ENCODE measurements at places on chromosomes 12 and 14. TPM values are rescaled to one million over a fixed set of nuclear protein-coding genes. Genes with fewer than 3 reads are reported as not detected.

- no peak for DNase-seq
These were observed 33.0 kb downstream of the FRMD6 start for GRCh38 chr14:51684760-51685159.

- DNase-seq = no peak
These were observed 15.1 kb downstream of the NUAK1 start for GRCh38 chr12:106123551-106124081.

DNA sequence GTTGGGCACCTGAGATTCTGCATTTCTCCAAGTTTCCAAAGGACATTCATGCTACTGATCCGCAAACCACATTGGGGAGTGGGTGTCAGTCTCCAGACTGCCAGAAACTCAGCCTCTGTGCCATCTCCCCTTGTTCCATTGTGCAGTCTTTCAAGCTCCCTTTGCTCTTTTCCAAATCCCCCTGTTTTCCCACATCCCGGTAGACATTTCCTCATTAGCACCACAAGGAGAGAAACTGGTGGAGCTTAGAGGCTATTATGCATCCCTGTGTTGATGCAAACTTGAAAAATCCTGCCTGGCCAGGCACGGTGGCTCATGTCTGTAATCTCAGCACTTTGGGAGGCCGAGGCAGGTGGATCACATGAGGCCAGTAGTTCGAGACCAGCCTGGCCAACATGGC, 10.7 kb downstream of the CCDC63 start:
- DNase-seq = no peak

- no peak for DNase-seq
These were observed 115.9 kb downstream of the NTN4 start for GRCh38 chr12:95674631-95675030.

DNA sequence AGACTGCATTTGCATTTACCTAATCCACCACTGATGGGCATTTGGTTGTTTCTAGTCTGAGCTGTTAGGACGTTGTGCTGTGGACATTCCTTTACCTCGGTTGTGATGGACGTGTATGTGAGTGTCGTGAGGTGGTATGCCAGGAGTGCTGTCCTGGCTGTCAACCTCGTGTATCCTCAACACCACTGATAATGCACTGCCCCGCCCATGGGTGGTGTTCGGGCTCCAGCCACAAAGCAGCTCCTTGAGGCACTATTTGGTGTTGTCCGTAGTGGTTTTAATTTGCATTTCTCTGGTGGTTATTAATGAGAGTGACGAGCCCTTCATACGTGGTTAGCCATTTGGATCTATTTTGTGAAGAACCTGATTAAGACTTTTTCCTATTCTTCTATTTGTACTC, 87.6 kb downstream of the PPP2R5C start:
- DNase-seq = no peak

DNA sequence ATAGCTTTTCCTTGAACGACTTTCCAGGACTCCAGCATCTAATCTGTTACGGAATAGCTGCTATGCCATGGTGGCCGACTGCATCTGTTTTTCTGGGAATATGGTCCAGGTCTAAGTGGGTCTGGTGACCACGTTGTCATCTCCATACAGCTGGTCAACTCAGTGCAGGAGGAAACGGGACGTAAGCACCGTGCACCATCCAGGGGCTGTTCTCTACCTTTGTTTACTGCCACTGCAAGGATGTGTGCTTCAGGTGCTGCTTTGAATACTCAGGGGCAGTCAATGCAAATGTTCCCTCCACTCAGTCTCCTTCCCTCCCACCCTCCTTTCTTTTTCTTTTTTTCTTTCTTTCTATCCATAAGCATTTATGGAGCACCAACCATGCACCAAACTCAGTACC, 648.2 kb downstream of the VRK1 start:
- DNase-seq = no peak

- no peak for DNase-seq
These were observed 2.3 kb downstream of the TMEM63C start for GRCh38 chr14:77183896-77184295.

DNA sequence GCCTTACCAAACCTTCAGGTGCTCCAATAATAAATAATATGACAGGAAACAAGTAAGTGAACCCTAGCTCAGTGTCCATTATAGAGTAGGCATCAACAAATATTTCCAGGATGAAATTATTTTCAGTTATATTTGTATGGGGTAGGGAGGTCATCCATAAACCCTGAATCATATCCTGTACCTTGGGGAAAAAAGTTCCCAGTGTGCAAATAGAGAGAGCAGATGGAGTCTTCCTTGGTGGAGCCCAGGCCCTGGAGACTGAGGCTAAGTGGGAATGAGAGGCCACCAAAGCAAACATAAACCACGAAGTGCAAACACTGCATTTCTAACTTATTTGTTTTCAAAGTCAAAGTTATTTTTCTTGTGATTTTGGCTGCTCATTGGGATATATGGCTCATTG, 8.5 kb upstream of the ERP27 start:
- DNase-seq = no peak

- no peak for DNase-seq
These were observed 92.9 kb downstream of the SPTSSA start for GRCh38 chr14:34368971-34369647.

DNA sequence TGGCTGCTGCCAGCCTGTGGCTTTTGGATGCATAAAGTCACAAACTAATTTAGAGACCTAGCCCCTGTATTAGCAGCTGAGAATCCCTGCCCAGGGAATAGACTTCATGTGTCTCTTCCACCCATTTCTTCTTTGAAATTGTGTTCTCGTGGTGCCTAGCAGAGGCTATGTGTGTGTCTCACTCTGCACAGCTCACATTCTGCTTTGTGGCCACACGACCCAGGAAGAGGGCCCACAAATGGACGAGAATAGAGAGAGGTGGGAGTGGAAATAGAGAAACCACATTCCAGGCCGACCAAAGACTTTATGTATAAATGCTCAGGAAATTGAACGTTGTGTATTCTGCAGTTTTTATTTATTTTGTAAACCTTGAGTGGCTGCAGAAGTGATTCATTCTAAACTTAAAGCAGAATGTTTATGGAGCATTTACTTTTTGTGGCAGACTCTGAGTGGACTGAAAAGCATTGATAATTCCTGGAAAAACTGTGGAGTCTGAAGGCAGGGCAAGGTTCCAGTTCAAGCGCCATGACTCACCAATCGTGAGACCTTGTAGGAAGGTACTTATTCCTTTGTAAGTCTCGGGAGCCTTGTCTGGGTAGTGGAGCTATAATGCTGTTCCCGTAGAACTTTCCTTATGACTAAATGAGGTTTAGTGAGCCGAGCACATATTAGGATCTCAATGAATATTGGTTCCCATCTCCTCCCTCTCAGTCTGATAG, 9.1 kb downstream of the B4GALNT3 start:
- no peak for DNase-seq

GRCh38 chr12:6563448-6564050, 4.5 kb downstream of the NOP2 start:
- DNase-seq = peak; percentile 32

GRCh38 chr12:117234441-117234840, 44.2 kb upstream of the FBXO21 start:
- DNase-seq = no peak

- DNase-seq = peak; percentile 38
These were observed 113.2 kb downstream of the ERC1 start for GRCh38 chr12:1104088-1104800.

DNA sequence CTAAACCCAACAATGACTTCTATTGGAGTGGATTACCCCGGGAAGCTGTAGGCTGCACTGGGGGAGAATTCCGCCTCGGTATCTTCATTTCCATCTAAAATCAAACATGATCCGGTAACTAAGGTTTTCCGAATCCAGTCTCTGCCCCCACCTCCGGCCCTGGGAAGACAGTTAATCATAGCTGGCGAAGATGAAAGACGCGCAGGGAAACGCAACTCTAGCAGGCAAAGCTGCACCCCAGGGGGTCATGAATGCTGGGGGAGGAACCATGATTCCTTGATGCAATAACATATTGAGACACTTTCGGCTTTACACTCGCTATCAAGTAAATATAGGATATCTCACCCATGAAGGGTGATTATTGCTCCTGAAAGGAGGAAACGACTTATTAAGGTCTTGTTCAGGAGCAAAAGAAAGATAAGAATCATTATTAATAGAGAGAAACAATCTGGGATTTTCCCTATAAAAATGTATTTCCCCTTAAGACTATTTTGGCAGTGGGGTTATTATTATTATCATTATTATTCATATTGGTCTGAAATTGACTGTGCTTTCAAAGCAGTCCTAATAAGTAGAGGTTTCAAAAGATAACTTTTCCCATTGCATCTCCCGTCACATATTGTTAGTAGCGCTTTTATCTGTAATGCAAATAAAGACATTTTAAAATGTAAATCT, 614.9 kb downstream of the VRK1 start:
- no peak for DNase-seq

DNA sequence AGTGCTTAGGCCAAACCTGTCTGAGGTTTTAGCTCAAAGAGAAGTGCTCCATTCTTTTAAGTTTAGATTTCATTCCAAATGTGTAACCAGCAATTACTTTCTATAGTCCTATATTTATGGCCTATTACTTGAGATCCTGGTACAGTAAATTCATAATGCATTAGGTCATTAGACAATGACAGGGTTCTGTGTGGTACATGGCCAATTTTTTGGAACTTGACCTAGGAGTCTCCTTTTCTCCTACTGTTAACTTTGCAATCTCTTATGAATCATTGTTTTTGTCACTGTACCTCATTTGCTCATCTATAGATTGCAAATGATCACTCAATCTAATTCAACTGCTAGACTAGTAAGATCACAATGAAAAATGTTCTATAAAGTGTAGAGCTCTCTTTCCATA, 136.7 kb downstream of the PDE3A start:
- DNase-seq = no peak

DNA sequence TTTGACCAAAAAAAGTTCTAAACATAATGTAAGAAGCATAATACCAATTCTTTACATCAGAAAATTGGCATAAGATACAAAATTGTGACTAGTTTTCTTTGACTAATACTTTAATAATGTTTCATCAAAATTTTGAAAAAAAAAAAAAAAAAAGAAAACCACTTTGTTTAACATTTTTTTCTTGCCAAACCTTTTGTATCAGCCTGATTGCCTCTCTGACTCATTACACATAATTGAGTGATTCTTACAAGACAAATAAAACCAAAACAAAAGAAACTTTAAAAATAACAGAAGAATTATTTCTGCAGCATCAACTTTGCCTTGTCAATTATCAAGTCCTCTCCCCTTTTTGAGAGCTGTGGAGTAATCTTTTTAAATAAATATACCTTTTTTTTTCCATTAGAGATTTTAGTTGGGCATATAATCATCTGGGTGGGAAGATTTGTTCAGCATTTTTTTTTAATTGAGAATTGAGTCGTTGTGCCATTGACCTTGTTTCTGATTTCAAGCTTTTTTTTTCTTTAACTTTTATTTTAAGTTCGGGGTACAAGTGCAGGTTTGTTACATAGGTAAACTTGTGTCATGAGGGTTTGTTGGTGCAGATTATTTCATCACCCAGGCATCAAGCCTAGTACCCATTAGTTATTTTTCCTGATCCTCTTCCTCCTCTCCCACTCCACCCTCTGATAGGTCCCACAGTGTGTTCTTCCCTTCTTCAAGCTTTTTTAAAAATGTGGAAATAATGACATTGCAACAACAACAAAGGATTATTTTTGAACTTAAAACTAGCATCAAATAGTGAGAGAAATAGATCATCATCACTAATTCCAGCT, 45.8 kb upstream of the HMGA2 start:
- peak; percentile 23 for DNase-seq

The CNTN1 gene
- total RNA-seq = not detected

The FAM90A1 gene
- total RNA-seq = not detected

The SOX5 gene
- total RNA-seq = not detected

The PLXNC1 gene
- not detected for total RNA-seq

The BCDIN3D gene
- 3.4 TPM for total RNA-seq

Data from Caki2 (cell line).